Esophagus squamous epithelium (tissue), 5 donors: ENCODE measurements at places on chromosomes 5 and 9.

DNA sequence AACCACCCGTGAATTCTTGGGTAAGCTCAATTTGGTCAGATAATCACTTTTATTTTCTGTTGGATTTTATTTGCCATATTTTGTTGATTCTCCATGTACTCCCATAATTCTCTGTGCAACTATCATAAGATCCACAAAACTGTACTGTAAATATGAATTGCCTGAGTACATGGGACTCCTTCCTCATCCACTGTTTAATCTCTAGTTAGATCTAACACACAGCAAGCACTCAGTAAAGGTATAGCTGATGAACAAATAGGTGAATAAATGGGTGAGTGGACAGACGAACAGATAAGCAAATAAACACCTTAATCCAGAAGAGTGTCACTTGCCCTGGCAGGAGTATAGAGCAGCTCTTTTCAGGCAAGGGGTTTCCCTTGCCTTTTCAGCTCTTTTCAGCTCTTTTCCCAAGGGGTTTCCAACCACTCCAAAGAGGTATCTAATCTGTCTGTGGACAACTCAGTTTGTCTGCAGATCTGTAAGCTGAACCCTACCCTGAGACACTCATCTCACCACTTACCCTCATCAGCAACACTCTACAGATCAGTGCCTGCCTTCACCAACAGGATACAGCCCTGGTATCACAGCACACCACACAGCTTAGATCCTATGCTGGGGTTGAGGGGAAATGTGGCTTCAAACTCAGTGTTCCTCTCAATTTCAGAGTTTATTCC is 51.2 kb downstream of the SIL1 start:
- DNase-seq: no peak

DNA sequence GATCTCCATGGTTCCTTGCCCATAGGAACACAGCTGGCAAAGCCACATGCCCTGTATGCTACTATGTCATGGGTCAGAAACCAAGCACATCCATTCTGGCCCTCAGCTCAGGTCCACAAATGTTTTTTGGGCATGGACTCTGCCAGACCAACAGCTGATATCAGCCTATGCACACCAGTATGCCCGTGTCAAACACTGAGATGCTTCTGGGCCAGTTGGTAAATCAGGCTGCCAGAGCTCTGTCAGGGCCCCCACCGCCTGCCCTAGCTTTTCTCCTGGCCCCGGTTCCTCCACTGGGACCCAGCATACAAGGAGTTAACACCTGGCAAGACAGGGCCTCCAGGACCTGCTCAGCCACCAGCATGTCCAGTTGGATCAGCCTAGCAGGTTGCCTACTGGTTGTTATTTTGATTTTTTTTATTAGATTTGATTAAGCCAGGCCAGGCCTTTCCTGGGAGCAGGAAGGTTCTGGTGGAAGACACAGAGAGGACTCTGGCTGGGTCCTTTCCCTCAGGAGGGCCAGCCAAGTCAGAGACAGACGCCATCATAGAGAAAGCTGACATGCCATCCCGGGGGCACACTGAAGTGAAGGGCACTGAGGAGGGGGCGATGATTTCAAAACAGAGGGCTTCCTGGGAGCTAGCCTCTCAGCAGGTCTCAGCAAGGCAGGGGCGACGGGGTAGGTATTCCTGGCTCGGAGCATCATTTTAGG is 65.8 kb downstream of the TSTD2 start:
- no peak for DNase-seq

GRCh38 chr5:39640552-39640951 is 215.8 kb upstream of the DAB2 start:
- DNase-seq: no peak

DNA sequence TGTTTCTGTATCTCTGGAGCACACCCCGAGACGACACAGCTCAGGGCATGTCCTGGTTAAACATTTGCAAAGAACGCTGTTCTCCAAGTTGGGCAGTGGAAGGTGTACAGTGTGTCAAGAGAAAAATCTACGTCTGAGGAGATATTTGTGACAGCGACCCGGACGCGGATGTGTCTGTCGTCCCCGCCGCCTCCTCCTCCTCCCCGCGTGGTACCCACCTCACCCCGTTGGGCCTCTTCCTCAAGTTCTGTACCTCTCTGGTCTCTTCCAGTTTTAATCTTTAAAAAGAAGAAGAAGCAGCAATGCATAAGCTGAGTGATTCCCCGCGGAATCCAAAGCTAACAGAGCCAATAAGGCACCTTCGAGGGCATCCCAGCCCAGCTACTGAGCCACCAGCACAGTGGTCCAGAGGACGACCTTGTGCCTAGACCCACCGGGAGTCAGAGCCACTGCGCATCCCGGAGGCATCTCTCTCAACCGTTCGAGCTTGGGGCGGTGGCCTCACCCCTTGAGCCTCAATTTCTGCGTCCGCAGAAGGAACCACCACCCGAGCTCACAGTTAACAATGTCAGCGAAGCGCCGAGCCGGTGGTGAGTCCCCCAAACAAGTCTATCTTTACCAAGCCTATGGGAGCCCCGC is 467 bp downstream of the C9orf78 start:
- DNase-seq: no peak

GRCh38 chr5:107565791-107566767 is 104.7 kb downstream of the EFNA5 start:
- no peak for DNase-seq
